ENCODE measurements at places on chromosomes 3 and 15. TPM values are rescaled to one million over a fixed set of nuclear protein-coding genes. Genes with fewer than 3 reads are reported as not detected.

Gene GNAI2
- total RNA-seq: 43.3 TPM

Gene ITIH1
- not detected for total RNA-seq

Gene SLC6A1
- total RNA-seq: not detected

Gene DYNLT2B
- 29.0 TPM for total RNA-seq

Gene PRTG
- 9.6 TPM for total RNA-seq

Gene AMT
- total RNA-seq: 0.13 TPM

Gene MINAR1
- total RNA-seq: 0.37 TPM

Gene LRRC49
- total RNA-seq: 3.5 TPM

Gene CEP19
- 2.6 TPM for total RNA-seq

Gene CMTM7
- 37.8 TPM for total RNA-seq

Gene BFSP2
- not detected for total RNA-seq

Gene HYAL1
- 0.50 TPM for total RNA-seq

Gene SCN11A
- total RNA-seq: not detected

Gene FANCD2
- 25.0 TPM for total RNA-seq

Gene TGM5
- total RNA-seq: not detected

Gene GABRR3
- not detected for total RNA-seq

Gene RAB11A
- total RNA-seq: 266 TPM

Gene SORD
- total RNA-seq: 32.2 TPM

Gene GRAMD2A
- total RNA-seq: not detected

Gene RBPMS2
- 9.5 TPM for total RNA-seq

Gene RTP3
- not detected for total RNA-seq

Gene P2RY13
- total RNA-seq: not detected

Gene GREM1
- total RNA-seq: 8.2 TPM

Gene MESP1
- total RNA-seq: 6.8 TPM

Gene TMEM40
- total RNA-seq: 0.88 TPM

All from A549 treated with RU486 at 1 μM for 4 hours (cell line).